Memory B cell (primary cell): ENCODE measurements at places on chromosomes 11 and 22.
A peak's percentile ranks its signal among the peaks of the same experiment; 100 is the strongest.

DNA sequence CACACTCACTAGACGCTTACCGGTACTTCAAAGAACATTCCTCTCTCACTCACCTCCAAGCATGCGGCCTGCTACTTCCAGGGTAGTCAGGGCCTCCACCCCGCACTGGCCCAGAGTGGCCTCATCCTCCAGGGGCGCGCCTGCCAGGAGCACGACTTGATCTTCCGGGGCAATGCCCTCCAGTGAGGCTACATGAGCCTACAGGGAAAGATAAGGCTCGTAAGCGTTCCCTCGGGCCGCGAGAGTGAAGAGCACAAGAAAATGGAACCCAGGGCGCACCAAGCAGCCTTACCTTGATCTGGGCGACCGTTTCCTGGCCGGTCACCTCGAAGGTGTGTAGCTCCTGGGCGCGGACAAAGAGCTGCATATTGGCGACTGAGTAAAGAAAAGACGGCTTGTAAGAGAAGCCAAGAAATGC lies 478 bp downstream of the FAU start:
- H3K27ac ChIP-seq = peak overlapping the region; percentile 100
- peaks cover 18% of the 10 kb centered on the region for H3K4me1 ChIP-seq
- H3K27me3 ChIP-seq = no peaks in the 10 kb centered on the region
- peak; percentile 23 for DNase-seq

DNA sequence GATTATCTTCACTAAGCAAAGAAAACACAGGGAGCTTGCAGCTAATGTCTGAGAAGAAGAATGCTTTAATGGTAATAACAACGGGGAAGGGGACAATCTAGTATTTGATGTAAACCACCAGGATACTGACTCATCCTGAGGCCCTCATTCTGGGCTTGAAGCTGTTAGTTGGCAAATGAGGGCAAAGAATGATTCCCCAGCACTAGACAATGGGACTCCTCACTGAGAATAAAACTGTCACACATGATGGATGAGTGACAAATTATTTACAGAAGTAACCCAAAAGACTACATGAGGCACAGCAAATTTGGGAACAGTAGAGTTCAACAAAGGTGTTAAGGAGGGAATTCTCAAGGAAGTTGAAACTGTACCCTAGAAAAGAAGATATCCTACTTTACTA lies 76.3 kb downstream of the FAM168A start:
- peaks cover 9% of the 10 kb centered on the region for H3K4me1 ChIP-seq
- H3K36me3 ChIP-seq = peaks cover 2% of the 10 kb centered on the region

DNA sequence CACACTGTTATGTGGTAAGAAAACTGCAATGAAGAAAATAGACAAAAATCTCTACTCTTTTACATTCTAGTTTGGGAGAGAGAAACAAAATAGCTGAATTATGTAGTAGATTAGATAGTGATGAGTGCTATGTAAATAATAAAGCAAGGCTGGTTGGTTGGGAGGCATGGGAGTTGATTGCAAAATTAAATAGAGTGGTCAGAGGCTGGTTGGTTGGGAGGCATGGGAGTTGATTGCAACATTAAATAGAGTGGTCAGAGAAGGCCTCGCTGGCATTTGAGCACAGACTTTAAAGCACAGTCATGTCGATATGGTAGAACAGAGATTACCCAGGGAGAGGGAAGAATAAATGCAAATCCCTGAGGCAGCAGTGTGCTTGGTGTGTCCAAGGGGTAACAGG lies 22.4 kb downstream of the SIK2 start:
- H3K4me1 ChIP-seq = no peaks in the 10 kb centered on the region
- no peaks in the 10 kb centered on the region for H3K27me3 ChIP-seq
- no peak overlapping the region for H3K4me3 ChIP-seq

- H3K27me3 ChIP-seq = no peaks in the 10 kb centered on the region
- H3K27ac ChIP-seq = no peak overlapping the region
- no peak overlapping the region for H3K4me3 ChIP-seq
- H3K36me3 ChIP-seq = peaks cover 19% of the 10 kb centered on the region
- no peaks in the 10 kb centered on the region for H3K4me1 ChIP-seq
These were observed 21.5 kb downstream of the MTCH2 start for GRCh38 chr11:47620836-47621378.

- H3K4me1 ChIP-seq = peaks cover 13% of the 10 kb centered on the region
- no peak for DNase-seq
- peaks cover 32% of the 10 kb centered on the region for H3K36me3 ChIP-seq
- H3K27ac ChIP-seq = peak overlapping the region; percentile 16
- H3K27me3 ChIP-seq = no peaks in the 10 kb centered on the region
These were observed 30.2 kb downstream of the USP35 start for GRCh38 chr11:78218707-78219492.

GRCh38 chr11:69963533-69964246 lies 114.4 kb upstream of the ANO1 start:
- no peaks in the 10 kb centered on the region for H3K4me1 ChIP-seq
- H3K36me3 ChIP-seq = peaks cover 3% of the 10 kb centered on the region
- peaks cover 11% of the 10 kb centered on the region for H3K27me3 ChIP-seq
- no peak for DNase-seq

DNA sequence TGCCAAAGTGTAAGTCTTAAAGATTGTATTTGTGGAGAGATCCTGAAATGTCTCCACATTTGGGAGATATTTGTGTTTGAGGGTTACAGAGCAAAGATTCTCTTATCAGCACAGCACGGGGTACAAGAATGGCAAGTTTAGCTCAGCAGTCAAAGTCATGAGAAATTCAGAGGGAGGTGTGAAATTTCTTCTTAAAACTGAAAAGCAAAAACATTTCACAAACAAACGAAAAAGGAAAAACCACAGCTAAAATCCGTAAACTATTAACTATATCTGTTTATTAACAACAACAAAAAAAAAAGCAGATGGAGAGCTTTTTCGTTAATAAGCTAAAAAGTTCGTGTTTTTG lies 40.9 kb upstream of the ETS1 start:
- H3K4me3 ChIP-seq = peak overlapping the region; percentile 42
- H3K4me1 ChIP-seq = peaks cover 75% of the 10 kb centered on the region
- H3K27me3 ChIP-seq = no peaks in the 10 kb centered on the region
- H3K27ac ChIP-seq = peak overlapping the region; percentile 94

- peaks cover 25% of the 10 kb centered on the region for H3K4me1 ChIP-seq
- no peaks in the 10 kb centered on the region for H3K36me3 ChIP-seq
- no peak for DNase-seq
- H3K4me3 ChIP-seq = no peak overlapping the region
- no peaks in the 10 kb centered on the region for H3K27me3 ChIP-seq
These were observed 17.6 kb upstream of the MGAT3 start for GRCh38 chr22:39439170-39439569.

- DNase-seq = no peak
- H3K4me3 ChIP-seq = no peak overlapping the region
- H3K27ac ChIP-seq = no peak overlapping the region
- H3K36me3 ChIP-seq = no peaks in the 10 kb centered on the region
These were observed 50.3 kb downstream of the ISX start for GRCh38 chr22:35116269-35116668.

DNA sequence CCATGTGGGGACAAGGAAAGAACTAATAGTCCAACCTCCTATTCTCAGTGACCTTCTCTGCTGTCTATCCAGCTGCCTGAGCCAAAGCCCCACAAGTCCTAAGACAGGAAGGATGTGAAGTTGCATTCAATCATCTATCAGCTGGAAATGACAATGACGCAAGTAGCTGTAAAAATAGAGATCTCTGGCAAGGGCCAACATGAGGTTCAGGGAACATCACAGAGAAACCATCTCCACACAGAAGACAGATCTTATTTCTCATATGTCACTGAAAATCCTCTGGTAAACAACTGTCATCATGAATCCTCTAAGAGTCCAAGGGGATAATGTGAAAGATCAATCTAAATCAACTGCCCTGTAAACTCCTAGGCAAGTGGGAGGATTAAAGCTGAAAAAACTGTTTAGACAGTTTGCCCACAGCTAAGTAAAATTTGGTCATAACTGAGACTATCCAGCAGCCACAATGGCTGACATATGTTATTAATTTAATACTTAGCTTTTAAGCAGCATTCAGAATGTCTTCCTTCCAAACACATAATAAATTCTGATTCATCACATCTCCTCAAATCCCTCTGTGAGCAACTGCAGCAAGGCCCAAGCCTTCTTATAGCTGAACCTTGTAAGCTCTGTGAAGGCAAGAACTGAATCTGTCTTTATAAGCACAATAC lies 52.1 kb downstream of the ALG9 start:
- DNase-seq = no peak
- H3K27ac ChIP-seq = no peak overlapping the region
- no peaks in the 10 kb centered on the region for H3K27me3 ChIP-seq
- H3K4me3 ChIP-seq = no peak overlapping the region
- H3K36me3 ChIP-seq = peaks cover 25% of the 10 kb centered on the region

DNA sequence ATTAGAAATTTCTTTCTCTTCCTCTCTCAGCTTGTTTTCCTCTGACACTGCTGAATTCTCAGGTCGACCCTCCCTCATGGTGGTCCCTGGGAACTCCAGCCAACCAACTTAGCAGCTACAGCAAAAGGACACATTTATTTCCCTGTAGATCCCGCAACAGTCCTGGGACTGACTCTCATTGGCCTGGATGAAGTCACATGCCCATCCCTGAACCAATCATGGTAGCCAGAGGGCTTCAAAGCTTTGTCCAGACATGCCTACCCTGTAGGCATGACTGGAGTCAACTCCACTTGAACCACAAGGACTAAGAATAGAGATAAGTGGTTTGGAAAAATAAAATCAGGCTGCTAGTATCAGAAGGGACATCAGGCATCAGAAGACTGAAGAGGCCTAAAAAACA lies 84.6 kb upstream of the LRRC55 start:
- DNase-seq = no peak
- no peaks in the 10 kb centered on the region for H3K4me1 ChIP-seq
- no peak overlapping the region for H3K4me3 ChIP-seq
- H3K27me3 ChIP-seq = peaks cover 2% of the 10 kb centered on the region
- H3K27ac ChIP-seq = no peak overlapping the region
- H3K36me3 ChIP-seq = no peaks in the 10 kb centered on the region

DNA sequence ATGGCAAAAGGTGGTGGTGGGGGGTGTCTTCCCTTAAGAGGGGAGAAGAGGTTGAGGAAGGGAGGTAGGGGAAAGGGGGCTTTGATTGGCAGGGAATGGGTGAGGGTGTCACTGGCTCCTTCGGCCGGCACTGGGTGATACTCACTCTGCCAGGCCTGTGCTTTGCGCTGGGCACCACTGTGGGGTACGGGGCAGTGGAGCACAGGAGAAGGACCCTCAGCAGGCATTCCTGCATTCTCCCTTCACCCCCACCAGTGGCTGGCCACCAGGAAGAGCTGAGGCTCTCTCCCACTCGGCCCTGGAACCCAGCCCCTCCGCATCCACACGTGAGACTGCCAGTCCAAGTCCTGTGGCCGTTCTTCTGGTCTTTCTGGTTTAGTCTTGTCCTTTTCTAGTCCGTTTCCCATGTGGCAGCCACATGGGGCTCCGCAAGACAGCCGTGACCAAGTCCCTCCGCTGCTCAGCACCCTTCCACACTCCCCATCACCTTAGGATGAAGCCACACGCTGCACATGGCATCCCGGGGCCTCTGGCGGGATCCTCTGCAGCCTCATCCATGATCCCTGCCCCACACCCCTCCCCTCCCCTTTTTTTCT lies 8.0 kb downstream of the CAPN5 start:
- no peak overlapping the region for H3K27ac ChIP-seq
- peaks cover 4% of the 10 kb centered on the region for H3K4me1 ChIP-seq
- peaks cover 9% of the 10 kb centered on the region for H3K27me3 ChIP-seq
- no peak overlapping the region for H3K4me3 ChIP-seq

- no peak for DNase-seq
- no peaks in the 10 kb centered on the region for H3K27me3 ChIP-seq
- no peak overlapping the region for H3K4me3 ChIP-seq
- no peaks in the 10 kb centered on the region for H3K4me1 ChIP-seq
These were observed 11.3 kb downstream of the TRIM66 start for GRCh38 chr11:8671193-8671612.

GRCh38 chr22:25551396-25551795 lies 13.1 kb upstream of the GRK3 start:
- H3K27me3 ChIP-seq = no peaks in the 10 kb centered on the region
- no peak overlapping the region for H3K27ac ChIP-seq
- no peaks in the 10 kb centered on the region for H3K36me3 ChIP-seq
- H3K4me1 ChIP-seq = peaks cover 22% of the 10 kb centered on the region

DNA sequence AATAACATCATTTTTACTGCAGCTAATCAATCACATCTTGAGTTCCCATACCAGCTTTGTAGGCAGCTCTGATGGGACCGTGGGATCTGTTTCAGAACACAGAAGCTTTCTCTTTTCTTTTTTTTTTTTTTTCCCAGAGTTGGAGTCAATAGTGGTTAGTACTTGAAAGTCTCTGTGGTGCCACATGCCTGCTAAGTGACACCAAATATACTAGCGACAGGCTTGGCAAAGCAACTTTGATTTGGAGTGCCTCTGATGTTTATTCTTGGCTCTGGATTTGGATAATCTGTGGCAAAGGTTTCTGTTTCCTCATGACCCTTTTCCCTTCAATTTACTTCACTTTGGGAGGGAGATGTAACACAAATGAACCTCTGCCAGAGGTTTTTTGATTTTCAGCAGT lies 681.4 kb upstream of the TENM4 start:
- no peaks in the 10 kb centered on the region for H3K4me1 ChIP-seq
- no peak overlapping the region for H3K4me3 ChIP-seq

DNA sequence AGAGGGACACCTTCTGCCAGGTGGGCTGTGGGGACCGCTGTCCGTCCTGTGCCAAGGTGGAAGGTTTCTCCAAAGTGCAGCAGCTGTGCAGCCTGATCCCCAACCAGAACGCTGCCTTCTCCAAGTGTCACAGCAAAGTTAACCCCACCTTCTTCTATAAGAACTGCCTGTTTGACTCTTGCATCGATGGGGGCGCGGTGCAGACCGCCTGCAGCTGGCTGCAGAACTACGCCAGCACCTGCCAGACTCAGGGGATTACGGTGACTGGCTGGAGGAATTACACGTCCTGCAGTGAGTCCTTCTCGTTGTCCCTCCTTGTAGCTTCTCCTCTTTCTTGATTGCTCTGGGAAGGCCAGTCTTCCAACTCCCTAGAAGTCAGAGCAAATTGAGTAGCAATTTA lies 44.8 kb downstream of the TECTA start:
- no peaks in the 10 kb centered on the region for H3K36me3 ChIP-seq
- no peak overlapping the region for H3K4me3 ChIP-seq
- H3K4me1 ChIP-seq = no peaks in the 10 kb centered on the region
- no peak overlapping the region for H3K27ac ChIP-seq

- H3K27me3 ChIP-seq = peaks cover 8% of the 10 kb centered on the region
- no peak overlapping the region for H3K27ac ChIP-seq
- no peaks in the 10 kb centered on the region for H3K36me3 ChIP-seq
- no peak for DNase-seq
- no peaks in the 10 kb centered on the region for H3K4me1 ChIP-seq
These were observed 234.5 kb downstream of the NXPE2 start for GRCh38 chr11:114912826-114913225.

- no peak overlapping the region for H3K4me3 ChIP-seq
- DNase-seq = no peak
- peaks cover 47% of the 10 kb centered on the region for H3K36me3 ChIP-seq
- H3K4me1 ChIP-seq = peaks cover 41% of the 10 kb centered on the region
- H3K27me3 ChIP-seq = no peaks in the 10 kb centered on the region
These were observed 10.1 kb downstream of the ZBTB44 start for GRCh38 chr11:130304651-130305050.
